HT1080 (cell line): ENCODE measurements at places on chromosomes 4 and X. TPM values are rescaled to one million over a fixed set of nuclear protein-coding genes. Genes with fewer than 3 reads are reported as not detected.

DNA sequence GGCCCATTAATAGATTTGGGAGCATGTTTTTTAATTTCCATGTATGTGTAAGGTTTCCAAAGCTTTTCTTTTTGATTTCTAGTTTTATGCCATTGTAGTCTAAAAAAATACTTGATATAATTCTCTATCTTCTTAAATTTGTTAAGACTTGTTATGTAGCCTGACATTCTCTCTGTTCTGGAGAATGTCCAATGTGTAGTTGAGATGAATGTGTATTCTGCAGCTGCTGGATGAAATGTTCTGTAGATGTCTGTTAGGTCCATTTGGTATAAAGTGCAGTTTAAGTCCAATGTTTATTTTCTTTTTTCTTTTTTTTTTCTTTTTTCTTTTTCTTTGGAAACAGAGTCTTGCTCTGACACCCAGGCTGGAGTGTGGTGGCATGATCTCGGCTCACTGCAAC, 378.5 kb upstream of the MAD2L1 start:
- no peak for DNase-seq

The FAM149A gene
- total RNA-seq, result 1.5 TPM in 2 replicates

The ABLIM2 gene
- total RNA-seq, result 0.19 TPM in 1 of 2 replicates, not detected in the other

GRCh38 chr4:98518559-98519267, 139.7 kb downstream of the TSPAN5 start:
- DNase-seq, result no peak

- DNase-seq, result peak; percentile 4
These were observed 20.1 kb upstream of the ADRA2C start for GRCh38 chr4:3745886-3746656.
